ENCODE measurements at places on chromosomes 2 and 18.
A peak's percentile ranks its signal among the peaks of the same experiment; 100 is the strongest.

DNA sequence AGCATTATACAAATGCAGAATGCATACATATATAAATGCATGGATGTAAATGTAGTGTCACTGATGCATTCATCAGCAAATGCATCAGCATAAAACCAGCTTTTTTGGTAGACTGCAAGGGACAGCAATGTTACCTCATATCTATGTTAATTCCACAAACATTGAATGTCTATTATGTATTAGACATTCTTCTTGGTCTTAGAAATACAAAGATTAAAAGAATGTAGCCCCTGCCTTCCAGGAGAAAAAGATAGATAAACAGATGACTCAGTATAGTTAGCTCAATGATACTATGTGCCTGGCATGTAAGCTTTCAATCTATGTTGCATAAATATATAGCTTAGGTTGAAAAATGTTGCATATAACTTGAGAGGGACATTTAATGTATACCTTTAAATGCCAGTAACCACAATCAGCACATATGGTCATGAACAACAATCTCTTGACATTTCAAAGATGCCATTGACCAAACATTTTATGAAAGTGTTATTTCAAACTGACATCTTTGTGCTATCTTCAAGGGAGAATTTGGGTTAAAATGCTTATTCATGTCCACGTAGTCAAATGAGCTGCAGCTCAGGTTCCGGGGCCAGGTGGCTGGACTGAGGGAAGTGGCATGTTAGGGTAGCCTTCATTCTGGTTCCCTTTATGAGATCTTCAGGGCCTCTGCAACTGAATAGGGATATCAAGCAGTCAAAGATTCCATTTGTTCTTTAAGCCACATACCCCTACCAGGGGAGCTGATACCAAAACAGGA lies 45.2 kb upstream of the GCG start:
- DNase-seq: no peak

DNA sequence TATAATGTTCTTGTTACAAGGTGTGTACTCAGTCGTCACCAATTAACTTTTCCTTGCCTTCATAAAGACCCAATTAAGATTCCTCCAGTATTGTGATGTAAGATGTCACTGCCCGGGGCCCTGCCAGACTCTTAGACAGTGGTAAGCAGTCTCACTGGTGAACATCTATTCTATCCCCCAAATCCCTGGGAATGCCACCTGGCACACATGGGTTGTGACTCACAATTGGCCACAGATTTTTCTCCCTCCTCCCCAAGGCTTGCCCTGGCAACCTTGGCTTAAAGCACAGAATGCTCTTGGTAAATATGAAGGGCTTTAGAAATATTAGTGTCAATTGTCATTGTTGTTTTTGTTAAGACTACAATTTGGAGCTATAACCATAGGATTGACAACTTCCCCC lies 287.9 kb downstream of the ETAA1 start:
- DNase-seq: no peak

DNA sequence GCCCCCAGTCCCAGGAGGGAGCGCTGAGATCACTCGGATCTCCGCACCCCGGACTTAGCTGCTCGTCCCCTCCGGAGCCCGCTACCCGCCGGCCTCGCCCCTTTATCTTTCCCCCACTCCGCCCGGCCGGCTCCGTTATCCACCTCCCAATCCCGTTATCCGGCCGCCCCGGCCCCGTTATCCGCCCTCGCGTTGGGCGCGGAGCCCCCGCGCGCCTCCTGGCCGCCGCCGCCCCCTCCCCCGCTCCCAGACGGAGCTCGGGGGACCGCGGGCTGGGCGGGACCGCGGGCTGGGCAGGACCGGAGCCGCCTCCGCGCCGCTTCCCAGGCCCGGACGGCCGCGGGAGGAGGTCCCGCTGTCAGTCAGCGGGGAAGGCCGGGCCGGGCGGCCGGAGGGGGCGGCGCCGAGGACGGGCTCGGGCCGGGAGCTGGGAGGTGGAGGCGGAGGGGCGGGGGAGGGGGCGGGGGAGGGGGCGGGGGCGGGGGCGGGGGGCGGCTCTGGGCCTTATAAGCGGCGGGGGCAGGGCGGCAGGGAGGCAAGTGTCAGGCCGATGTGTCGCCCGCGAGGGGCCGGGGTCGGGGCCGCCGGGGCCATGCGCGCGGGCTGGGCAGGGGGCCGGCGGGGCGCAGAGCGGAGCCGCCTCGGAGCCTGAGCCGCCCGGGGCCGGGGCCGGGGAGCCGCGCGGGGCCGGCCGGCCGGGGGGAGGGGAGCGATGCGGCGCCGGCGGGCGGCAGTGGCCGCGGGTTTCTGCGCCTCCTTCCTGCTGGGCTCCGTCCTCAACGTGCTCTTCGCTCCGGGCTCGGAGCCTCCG lies at the start of gene PKDCC:
TSS of gene PKDCC (plus strand) at position 534 of the 811 bp plus-strand sequence. CDS start at position 713, 179 bp downstream.
- peak; percentile 91 for DNase-seq

DNA sequence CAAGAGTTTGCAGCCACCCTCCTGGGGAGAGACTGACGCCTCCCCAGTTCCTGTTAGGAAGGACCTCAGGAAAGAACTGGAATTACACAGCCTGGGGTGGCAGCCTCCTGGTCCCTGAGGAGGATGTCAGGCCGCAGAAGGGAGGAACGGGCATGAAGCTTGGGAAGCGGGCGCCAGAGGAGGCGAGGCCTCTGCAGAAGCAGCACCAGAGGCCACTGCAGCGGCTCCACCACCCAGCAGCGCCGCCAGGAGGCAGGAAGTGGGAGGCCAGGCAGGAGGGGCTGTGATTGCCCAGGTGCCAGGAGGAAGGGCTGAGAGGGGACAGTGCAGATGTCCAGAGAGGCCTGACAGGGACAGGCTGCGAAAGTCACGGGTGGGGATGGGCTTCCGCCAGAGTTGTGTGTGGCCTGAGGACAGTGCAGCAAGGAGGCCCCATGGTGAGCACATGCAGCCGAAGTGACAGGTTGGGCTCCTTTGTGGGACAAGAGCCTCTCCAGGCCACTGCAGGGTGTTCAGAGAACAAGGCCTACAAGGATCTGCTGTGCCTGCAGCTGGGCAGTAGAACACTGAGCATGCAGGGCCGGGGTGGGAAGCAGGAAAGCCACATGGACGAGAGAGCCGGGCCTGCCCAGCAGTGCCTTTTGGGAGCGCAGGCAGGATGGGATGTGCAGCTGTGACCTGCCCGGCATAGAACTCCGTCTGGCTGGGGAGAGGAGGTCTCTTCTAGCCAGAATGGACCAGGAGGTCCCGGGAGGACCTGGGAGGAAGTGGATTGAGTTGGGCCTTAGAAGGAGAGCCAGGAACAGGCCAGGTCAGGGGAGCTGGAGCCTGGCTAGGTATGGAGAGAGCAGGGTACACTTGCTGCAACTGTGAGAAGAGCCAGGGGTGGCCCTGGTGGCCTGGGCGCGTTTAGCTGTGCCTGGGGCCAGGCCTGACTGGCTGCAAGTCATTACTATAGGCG lies 39.1 kb upstream of the ALPP start:
- no peak for DNase-seq
